Posterior cingulate gyrus (tissue), 11 donors: ENCODE measurements at places on chromosomes 1 and 21.

DNA sequence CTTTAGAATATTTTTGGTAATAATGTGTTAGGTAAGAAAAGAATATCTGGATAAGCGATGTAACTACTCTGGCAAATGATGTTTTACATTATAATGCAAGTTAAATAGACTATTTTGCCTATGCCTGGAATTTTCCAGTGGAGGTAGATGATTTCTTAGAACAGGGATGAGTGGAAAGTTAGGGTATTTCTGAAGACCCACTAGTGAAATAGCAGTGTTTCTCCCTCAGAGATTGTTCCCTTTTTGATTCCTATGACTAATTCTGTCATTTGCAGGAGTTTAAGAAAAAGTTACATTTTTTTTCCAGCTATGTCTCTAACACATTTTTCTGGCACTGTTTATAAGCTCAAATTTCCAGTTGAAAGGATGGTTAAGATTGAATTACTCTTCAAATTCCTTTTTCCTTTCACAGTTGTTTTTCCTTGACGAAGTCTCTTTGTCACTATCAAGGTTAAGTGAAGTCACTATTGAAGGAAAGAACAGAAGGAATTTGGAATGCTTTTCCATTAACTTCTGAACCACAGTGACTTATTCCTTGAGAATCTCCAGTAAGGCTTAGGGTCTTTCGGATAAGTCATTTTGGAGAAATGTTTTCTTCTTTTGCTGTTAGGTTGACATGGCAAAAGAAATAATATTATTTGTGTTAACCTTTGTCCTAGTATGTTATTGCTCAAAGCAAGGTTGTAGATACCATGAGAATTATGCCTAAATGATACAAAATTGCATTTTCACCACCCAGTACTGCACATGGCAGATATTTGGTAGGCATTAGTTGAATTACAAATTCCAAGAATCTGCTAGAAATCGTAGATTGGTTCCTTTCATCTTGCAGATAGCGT, 42.9 kb upstream of the ZNF326 start:
- no peak for DNase-seq

GRCh38 chr1:117110774-117111173, 10.8 kb downstream of the TRIM45 start:
- no peak for DNase-seq

DNA sequence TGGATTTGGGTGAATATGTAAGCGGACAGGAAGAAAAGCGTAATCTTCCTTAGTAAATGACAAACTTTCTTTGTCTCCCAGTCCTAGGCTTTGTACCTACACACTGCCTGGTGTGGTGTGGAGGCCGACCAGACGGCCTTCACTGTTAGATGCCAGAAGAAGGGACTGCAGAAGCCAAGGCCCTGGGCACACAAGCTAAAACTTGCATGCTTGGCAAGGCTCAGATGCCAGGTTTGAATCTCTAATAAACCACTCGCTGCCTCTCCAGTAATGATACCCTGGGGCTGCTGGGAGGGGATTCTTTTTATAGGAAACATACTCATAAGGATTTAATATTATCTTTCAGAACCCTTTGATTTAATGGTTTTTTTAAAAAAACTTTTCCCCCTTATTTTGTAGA, 263.8 kb downstream of the PTPRC start:
- DNase-seq: no peak

DNA sequence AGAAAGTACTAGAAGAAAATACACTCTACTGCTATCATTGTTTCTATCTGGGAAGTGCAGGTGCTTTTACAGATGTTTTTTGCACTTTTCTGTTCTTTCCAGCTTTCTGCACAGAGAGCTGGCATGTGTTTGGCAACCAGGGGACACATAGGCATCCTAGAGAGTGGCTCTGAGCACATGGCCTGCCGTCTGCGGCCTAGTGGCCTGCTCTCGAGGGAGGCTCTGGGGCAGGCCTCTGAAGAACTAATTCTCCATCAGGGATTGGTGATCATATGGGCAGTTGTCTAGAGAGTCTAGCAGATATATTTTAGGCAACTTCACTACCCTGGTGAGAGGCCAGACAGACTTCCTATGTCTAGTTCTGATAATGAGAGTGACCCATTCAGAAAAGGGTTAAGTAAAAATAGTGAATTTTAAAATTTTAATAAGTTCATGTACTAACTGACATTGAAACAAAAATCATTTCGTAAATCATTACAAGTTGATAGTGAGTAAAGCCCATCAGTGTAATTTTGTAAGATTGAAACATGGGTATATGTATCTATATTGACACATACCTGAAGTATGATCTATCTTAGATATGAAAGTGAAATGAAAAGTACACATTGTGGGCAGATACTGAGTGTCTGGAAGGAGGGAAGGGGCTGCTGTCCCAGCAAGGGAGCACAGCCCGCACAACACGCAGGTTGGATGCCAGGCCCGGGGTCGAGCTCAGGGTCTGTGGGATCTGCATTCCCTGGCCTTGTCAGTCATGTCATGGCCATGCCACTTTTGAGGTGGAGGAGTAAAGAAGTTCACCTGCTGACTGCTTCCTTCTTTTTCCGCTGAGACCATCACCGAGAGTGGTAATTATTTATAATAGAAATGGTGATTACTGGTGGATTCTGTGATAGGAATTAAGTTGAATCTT, 79.8 kb downstream of the PCBP3 start:
- no peak for DNase-seq

DNA sequence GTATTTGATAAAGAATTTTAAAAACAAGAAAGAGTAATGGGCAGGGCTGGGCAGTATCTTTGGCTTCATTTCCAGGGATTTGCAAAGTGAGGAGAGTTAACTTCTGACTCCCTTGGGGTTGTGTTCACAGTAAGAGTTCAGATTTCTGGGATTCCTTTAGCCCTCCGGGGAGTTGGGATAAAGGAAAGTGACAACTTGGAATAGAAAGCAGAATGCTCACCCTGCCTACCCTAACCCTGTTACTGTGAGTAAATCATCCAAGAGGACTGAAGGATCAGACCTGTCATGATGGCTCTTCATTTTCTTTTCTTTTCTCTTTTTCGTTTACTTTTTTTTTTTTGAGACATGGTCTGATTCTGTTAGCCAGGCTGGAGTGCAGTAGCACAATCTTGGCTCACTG, 76.1 kb downstream of the CACHD1 start:
- DNase-seq: no peak

DNA sequence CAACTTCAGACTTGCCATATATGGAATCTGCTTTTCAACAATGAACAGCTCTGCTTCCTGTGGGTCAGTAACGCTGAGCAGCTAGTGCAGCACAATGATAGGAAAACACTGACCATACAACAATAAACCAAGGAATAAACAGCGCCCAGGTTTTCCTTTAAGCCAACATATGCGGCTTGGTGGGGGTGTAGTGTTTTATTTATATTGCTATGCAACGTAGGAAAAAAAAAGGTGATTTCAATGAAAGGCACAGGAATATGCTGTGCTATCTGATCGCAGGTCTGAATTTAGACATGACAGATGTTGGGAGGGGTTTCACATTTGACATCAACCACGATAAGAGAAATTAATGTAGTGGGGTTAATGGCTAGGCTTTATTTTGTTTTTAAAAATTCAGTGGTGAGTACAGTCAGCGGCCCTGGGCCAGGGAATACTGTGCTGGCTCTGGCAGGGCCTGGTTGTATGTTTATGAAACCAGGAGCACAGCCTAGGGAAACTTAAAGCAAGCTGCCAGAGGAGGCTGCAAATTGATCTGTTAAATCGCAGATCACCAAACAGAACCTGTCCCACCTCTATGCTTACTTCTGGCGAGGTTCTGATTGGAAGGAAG, 4.3 kb downstream of the TSPAN2 start:
- DNase-seq: no peak

DNA sequence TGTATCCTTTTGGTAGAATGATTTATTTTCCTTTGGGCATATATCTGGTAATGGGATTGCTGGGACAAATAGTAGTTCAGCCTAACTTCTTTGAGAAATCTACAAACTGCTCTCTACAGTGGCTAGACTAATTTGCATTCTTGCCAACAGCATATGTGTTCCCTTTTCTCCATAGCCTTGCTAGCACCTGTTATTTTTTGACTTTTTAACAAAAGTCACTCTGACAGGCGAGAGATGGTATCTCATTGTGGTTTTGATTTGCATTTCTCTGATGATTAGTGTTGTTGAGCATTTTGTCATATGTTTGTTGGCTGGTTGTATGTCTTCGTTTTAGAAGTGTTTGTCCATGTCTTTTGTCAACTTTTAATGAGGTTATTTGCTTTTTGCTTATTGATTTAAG, 99.8 kb downstream of the UCK2 start:
- DNase-seq: no peak

DNA sequence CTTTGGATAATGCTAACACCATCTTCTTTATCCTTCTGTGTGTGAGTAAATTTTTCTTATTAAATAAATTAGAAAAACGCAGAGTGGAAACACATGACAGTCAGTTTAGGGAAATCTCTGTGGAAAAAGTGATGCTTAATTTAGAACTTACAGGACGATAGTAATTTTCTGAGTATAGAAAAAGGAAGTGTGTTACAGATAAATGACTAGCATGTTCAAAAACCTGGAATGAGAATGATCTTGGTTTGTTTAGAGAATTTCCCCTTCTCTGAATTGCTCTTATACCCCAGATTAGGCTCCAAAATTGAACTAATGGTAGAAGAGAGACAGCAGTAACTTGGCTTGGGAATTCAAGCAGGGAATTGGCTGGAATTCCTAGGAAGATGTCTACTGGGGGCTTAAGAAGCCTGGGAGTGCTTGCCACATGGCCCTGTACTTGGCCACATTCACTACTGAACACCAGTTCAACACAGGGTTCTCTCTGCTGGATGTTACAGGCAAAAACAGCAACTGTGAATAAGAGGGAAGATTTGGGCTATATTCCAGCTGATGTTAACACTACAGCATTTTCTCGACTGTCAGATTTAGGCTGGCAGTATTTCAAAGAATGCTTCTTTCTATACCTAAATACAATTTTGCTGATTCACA, 1004.2 kb downstream of the TTLL7 start:
- DNase-seq: no peak

DNA sequence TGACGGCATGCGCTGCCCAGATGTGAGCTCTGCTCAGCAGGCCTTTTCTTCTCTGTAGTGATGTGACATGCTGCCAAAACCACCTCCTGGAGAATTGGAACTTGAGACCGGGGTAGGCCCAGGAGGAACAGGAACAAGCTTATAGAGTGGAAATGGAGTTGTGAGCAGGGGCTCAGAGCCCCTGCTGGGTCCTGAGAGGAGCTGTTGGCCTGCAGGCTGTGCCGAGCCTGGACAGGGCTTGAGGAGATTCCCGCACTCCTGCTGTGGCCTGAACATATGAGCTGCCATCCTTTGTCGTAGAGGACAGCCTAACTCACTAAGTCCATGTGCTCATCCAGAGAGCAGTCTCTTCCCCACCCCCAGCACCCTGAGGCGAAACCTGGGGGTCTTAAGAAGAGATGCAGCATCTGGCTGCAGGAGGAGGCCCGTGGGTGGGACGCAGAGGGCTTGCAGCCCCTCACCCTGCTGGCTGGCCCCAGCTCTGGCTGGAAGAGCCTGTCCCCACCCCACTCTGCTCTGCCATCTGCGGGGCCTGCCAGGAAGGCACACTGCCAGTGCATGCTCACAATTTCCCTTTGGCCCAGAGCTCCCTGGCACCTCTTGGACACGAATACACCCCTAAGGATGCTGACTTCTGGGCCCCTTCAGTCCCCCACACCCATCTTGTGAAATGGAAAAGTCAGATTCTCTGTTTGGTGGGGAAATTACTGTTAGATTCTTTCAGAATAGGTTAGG, 42.5 kb downstream of the PTPRF start:
- peak; percentile 85 for DNase-seq

GRCh38 chr1:53495633-53496345, 36.6 kb downstream of the DMRTB1 start:
- no peak for DNase-seq

- no peak for DNase-seq
Observed at GRCh38 chr1:95903060-95903459, 669.0 kb downstream of the RWDD3 start.

- no peak for DNase-seq
Observed at GRCh38 chr1:116318897-116319296, 54.1 kb upstream of the ATP1A1 start.

- DNase-seq: no peak
Observed at GRCh38 chr1:218677026-218677425, 331.9 kb downstream of the TGFB2 start.

- no peak for DNase-seq
Observed at GRCh38 chr1:41484402-41485241, at the start of gene EDN2. Gene EDN2, minus strand, starts transcription at chr1:41484683. Its CDS starts 82 bp downstream, at chr1:41484601.

- DNase-seq: no peak
Observed at GRCh38 chr1:91830242-91831131, 55.5 kb downstream of the TGFBR3 start.

DNA sequence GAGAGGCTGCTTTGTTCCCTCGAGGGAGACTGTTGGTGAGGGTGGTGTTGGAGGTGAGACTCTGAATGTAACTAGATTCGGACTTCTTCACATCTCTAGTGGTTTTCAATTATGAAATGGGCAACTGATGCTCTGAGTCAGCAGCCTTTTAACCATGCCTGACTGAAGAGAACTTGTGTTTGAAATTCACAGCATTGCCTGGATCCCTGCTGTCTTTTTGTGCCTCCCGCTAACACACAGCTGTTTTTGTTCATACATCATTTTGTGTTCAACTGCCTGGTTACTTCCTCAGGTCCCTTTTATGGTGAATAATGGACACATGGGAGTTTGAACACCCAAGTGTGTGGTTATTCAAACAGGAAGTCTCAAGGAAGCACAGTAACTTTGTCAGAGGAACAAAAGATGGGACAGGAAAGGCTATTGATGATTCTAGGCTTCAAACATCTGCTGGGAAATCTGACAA, 16.8 kb downstream of the LAMC1 start:
- DNase-seq: no peak

- no peak for DNase-seq
Observed at GRCh38 chr1:198630863-198631262, 8.0 kb upstream of the PTPRC start.

- DNase-seq: no peak
Observed at GRCh38 chr1:42317308-42317707, 17.7 kb downstream of the FOXJ3 start.

DNA sequence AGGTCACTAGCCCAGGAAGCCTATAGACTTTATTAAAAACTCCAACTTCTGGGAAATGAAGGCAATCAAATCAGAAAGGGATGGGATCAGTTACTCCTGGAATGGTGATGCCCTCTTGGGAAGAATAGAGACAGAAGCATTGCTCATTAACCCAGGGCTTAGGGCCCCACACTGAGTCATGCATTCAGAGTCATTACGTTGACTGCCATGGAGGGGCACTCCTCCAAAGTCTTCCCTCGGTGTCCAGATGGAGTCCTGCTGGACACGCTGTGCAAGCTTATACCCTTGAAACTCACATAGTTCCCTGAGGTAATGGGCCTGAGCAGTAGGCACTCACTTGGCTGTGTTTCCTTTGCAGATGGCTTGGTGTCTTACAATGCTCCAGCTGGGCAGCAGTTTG, 35.2 kb upstream of the HSD17B7 start:
- no peak for DNase-seq

- peak; percentile 83 for DNase-seq
Observed at GRCh38 chr1:162847839-162848453, 13.0 kb downstream of the CCDC190 start.

DNA sequence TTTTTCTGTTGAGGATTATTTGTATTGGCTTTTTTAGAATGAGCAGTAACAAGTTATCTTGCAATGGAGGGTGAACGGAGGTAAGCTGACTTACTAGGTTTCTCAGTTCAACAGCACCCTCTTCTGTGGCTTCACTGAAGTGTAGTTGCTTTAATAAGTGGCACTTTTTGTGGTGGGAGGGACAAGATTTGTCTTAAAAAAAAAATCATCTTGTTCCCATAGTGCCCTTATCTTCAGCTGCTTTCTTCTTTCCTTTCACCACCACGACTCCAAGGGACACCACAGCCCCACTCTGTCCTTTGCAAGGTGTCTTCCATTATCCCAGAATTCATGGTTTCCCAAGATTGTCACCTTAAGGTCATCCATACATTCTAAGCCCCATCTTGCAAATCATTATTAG, 92.9 kb downstream of the PIGK start:
- DNase-seq: no peak
